ENCODE measurements at places on chromosomes 5 and 9.

- DNase-seq = no peak
These were observed 319.9 kb downstream of the RAB3C start for GRCh38 chr5:58902765-58903164.

- no peak for DNase-seq
These were observed 153.6 kb downstream of the DIRAS2 start for GRCh38 chr9:90489066-90489465.

- no peak for DNase-seq
These were observed 1.7 kb downstream of the DIAPH1 start for GRCh38 chr5:141617128-141617527.

DNA sequence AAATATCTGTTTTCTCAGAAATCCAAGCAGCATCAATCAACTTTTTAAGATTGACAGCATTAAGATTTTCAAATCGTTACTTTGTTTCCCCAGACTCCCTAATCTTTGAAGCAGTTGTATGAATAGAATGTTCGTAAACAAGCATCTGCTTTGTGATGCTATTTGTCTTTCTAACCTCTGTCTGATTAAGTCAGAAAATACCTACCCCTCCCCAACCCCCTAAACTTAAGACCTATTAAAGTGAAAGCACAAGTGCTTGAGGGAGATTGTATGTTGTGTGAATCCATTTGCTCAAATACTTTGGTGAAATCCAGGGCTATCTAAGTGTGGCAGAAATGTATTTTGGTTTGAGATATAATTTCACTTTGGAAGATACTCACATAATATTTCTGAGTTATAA lies 47.9 kb upstream of the C5orf47 start:
- DNase-seq = no peak

GRCh38 chr9:121503444-121503843 lies 3.8 kb upstream of the GGTA1 start:
- DNase-seq = no peak

- DNase-seq = no peak
These were observed 69.5 kb downstream of the FAM81B start for GRCh38 chr5:95460665-95461064.

GRCh38 chr9:106286249-106286648 lies 576.7 kb upstream of the ZNF462 start:
- DNase-seq = peak; percentile 24

GRCh38 chr5:149793256-149793550 lies 63.1 kb downstream of the PPARGC1B start:
- no peak for DNase-seq

GRCh38 chr5:10304932-10305331 lies 2.8 kb downstream of the CMBL start:
- no peak for DNase-seq

DNA sequence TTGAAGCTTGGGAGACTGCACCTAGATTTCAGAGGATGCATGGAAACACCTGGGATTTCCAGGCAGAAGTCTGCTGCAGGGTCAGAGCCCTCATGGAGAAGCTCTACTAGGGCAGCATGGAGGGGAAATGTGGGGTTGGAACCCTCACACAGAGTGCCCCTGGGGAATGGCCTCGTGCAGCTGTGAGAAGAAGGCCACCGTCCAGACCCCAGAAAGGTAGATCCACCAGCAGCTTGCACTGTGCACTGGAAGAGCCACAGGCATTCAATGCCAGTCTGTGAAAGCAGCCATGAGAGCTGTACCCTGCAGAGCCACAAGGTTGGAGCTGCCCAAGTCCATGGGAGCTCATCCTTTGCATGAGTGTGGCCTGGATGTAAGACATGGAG lies 285.3 kb upstream of the FAM174A start:
- DNase-seq = no peak

DNA sequence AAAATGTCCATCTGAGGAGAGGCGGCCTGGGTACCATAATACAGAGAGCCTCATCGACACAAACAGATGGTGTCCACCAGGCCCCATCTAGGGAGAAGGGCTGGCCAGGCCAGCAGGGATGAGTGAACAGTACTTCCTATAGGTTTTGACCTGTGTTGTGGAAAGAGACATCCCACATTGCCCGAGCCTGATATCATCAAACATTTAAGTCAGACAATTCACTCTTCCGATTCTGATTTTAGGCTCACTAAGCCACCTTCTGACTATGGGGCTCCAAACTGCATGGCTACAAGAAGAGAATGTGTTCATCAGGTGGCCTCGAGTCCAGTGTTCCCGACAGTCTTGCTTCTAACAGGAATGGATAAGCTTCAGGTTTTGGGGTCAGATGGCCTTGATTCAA lies 38.9 kb downstream of the SLC22A5 start:
- no peak for DNase-seq

- DNase-seq = no peak
These were observed 170.2 kb upstream of the NR3C1 start for GRCh38 chr5:143573568-143574170.

- DNase-seq = no peak
These were observed 48.0 kb downstream of the HAPLN1 start for GRCh38 chr5:83672646-83673045.

GRCh38 chr9:5718296-5719032 lies 89.6 kb downstream of the RIC1 start:
- no peak for DNase-seq

DNA sequence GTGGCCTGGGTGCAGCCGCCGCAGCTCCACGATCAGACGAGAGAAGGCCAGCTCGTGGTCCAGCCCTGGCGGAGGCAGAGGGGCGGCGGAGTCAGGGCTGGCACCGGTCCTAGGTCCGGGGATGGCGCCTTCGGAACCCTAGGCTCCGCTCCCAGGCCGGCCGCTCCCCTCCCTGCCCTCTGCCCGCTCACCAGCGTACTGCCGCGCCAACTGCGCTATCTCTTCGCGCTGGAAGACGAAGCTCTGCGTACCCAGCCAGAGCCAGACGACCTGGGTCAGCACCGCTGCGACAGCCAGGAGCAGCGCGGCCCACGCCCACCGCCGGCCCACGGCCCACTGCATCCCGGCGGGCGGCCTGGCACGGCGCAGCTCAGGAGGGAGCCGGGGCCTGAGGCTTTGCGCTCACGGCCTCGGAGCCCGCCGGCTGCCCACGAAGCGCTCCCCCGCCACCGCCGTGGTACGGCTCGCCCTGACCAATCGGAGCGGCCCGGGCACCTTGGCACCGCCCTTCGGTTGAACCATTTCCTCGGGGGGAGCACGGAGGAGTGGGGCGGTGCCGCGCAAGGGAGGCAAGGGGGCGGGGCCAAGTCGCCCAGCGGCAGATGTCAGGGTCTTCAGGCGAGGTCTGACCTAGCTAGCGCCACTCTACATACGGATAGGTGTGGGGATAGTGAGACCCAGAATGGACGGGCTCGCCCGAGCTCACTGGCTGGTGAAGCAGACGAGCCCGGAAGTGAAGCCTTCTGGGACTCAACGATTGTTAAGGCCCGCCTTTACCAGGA lies at the start of gene SIGMAR1:
Gene SIGMAR1, minus strand, starts transcription at position 432 of the 782 bp plus-strand sequence. Its CDS starts 90 bp downstream, at position 342.
- DNase-seq = peak; percentile 95

- DNase-seq = no peak
These were observed 185.5 kb downstream of the OLFM1 start for GRCh38 chr9:135273008-135273407.

DNA sequence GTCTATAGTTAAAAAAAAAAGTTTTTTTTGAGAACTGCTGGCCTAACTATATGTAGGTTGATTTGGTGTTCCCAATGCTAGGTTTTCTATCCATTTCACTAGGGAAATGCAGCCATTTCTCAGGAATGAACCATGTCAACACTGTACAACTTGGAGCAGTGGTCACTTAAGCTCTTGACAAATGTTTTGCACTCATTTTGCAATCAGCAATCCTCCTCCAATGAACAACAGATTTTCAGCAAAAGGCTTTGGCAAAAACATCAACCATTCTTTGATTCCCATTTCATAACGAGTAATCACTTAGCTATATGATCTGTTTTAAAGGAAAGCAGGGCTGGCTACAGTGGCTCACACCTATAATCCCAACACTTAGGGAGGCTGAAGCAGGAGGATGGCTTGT lies 17.9 kb downstream of the STRBP start:
- no peak for DNase-seq

DNA sequence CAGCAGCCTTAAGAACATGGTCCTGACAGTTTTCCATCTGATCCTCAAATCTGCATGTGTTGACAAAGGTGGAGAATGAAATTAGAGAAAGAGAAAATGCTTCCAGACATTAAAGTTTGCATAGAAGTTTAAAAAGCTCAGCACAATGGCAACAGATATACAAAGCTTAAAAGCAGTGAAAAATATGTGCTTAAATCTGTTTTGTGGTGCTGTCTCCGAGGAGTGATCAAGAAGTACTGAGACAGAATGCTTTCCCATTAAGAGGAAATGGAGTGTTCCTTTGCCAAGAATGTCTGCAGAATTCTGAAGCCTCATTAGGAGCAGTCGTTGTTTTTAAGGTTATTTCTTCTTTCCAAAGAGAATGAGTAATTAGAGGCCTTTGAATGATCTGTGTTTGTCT lies 131.4 kb downstream of the MCTP1 start:
- DNase-seq = no peak

GRCh38 chr9:100269656-100270055 lies 83.1 kb downstream of the TEX10 start:
- no peak for DNase-seq

DNA sequence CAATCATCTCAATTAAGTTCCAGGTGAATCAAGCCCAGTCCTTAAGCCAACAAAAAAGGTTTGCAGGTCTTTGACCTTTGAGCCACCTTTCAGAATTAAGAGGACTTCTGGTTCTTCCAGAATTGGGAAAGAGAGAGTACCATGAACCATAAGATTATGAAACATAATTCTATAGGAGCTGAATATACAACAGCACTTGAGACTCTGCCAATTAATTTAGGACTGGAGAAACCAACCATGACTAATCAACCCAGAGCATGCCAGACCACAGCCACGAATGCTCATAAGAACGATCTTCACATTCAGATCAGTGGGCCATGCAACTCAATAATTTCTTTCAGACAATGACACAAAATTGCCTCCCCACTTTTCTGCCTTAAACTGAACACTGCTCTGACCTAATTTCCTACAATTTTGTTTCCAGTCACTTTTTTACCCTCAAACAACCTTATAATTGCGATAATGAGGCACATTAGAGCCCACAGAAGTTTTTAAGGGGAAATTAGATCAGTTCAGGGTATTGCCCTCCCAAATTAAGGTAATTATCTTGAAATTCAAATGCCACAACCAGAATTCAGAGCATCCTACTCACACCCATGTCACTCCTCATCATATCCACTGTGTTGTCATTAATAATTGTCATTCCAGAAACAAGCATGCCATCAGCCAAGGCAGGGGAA lies 213.4 kb downstream of the ATPSCKMT start:
- DNase-seq = no peak

DNA sequence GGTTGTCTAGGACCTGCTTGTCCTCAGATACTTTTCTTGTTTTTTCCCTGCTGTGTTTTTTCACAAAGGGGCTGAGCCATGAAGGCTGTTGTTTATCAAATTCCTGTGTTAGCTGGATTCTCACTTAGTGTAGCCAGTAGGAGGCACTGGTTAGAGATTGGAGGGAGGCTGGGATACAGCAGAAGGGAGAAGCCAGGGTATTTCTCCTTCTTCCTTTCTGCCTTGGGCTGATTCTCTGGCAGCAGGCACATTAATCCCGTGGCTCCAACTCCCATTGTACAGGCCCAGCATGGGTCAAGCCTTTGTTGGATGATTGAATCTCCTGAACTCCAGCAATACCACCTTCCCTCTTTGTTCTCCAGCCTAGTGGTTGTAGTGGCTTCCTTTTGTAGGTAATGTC lies 46.4 kb upstream of the FAM170A start:
- DNase-seq = no peak

GRCh38 chr5:171450423-171451331 lies 31.2 kb downstream of the FGF18 start:
- DNase-seq = peak; percentile 61

- DNase-seq = no peak
These were observed 16.2 kb downstream of the PBX3 start for GRCh38 chr9:125763394-125763801.

DNA sequence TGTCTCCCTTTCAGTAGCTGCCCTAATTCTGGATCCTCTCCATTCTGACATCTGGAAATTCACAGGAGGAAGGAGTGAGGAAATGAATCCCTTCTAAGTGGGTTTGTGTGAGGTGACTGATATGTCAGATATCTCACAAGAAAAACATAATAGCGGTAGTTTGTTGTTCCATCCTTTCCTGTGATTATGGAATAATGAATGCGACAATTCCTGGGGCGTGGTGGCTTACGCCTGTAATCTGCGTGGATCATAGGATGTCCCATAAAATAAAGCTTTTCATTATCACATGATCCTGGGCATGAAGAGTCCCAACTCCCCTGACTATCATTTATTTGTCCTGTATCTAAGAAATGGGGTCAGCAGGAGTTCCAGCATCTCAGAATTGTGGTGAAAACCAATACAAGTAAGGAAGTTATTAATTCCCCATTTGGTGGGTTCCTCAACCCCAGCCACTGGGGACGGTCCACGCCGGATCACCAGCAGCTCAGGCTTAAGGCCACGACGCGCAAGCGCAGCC lies 375 bp upstream of the C5orf24 start:
- no peak for DNase-seq

GRCh38 chr9:116924462-116925110 lies 237.5 kb downstream of the TRIM32 start:
- no peak for DNase-seq

GRCh38 chr9:116589392-116590354 lies 97.4 kb upstream of the TRIM32 start:
- DNase-seq = no peak

- no peak for DNase-seq
These were observed 7.7 kb upstream of the ADRA1B start for GRCh38 chr5:159908591-159908940.

DNA sequence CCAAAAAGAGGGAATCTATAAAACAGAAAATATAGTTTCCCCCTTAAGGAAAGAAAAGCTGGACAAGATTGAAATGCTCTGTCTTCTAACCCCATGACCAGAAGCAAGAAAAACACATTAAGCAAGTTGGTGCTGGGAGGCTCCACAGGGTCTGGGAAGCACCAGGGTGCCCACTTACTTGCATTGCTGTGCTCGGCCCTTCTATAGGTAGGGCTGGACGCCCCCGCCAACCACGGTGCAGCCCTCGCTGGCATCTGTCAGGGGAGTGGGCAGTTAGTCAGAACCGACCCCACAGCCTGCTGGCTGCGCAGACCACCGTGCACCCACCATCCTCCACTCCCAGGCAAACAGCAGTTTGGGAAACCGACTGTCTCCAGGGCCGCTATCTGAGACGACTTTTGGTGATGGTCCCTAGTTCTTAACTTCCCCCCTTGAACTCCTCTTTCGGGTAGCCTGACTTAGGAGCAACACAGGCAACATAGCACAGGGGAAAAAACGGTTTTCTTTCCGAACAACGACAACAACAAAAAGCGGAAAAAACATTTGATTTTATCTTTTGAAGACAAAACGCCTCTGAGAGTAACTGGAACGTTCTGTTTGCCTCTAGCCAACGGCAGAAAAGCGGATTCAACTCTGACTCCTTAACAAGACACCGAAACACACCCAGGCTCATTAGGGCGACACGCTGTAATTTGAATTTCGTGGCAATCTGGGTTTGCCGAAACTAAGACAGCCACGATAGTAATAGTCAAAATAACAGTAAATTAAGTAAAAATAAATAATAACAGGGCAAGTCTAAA lies 3.9 kb downstream of the IRX2 start:
- no peak for DNase-seq

- no peak for DNase-seq
These were observed 121.2 kb upstream of the MAP1B start for GRCh38 chr5:71986101-71986500.

Data from adrenal gland (tissue), 19 donors.